ENCODE measurements at places on chromosomes 16 and 17. TPM values are rescaled to one million over a fixed set of nuclear protein-coding genes. Genes with fewer than 3 reads are reported as not detected.

DNA sequence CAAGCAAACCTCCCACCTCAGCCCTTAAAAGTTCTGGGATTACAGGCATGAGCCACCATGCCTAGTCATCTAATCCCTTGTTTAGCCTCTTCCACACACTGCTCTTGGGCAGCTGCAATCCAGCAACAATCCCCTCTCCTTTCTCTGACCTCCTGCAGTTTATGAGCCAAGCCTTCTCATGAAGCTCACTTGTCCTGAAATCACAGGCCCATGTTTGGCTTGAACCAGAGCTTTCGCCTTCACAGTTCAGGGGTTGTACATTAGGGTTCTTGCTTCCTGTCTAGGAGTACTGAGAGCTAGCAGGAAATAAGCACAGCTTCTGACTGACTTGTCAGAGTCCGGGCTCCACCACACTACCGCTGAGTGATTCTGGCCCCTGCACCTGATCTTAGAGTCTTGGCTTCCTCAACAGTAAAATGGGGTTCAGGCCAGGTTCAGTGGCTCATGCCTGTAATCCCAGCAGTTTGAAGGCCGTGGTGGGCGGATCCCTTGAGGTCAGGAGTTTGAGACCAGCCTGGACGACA is 16.3 kb downstream of the ERAL1 start:
- DNase-seq: peak; percentile 42

DNA sequence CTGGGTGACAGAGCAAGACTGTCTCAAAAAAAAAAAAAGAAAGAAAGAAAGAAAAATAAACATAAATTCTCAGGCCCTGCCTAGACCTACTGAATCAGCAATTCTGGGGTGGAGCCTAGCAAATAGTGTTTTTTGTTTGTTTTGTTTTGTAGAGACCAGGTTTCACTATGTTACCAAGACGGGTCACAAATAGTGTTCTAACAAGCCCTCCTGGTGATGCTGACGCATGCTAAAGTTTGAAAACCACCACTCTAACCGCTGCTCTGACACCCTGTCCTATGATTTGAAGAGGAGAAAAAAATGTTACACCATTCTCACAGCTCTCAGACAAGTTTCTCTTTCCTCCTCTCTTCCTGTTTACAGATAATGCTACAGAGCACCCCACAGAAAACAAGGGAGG is 1.5 kb downstream of the MRPL10 start:
- no peak for DNase-seq

DNA sequence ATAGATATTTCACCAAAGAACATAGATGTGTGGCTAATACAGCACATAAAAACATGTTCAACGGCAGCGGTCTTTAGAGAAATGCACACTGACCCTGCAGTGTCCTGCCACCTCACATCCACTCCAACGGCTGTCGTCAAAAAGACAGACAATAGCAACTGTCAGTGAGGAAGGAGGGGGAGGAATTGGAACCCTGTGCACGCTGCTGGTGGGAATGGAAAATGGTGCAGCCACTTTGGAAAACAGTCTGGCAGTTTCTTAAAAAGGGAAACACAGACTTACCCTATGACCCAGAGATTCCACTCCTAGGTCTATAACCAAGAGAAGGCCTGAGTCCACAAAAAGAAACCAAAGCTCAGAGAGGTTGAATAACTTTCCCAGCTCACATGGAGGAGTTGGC is 7.7 kb downstream of the CEP295NL start:
- no peak for DNase-seq

DNA sequence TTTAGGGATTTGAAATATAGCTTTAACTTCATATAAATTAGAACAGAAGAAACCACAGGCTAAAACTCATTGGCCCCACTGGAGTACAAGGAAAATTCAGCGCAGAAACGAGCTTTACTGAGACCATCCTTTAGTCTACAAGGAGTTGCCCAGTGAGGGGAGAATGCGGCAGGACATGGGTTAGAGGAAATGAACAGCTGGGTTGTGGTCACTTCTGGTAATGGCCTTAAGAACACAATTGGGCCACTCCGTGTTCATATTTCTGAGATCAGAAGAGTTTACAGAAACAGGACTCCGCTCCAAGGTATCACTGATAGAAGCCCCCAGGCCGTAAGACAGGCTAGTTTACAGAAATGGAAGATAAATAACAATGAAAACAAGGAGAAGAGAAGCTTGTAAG is 188.3 kb downstream of the ZFHX3 start:
- no peak for DNase-seq

MAF gene
- total RNA-seq: 0.36 TPM
